ENCODE measurements at places on chromosomes 12 and 14. TPM values are rescaled to one million over a fixed set of nuclear protein-coding genes. Genes with fewer than 3 reads are reported as not detected.

- no peak for DNase-seq
Measured at GRCh38 chr12:82841487-82841904, 154.8 kb downstream of the TMTC2 start.

GRCh38 chr14:66041582-66041981 is 444.6 kb upstream of the CCDC196 start:
- no peak for DNase-seq

- DNase-seq, result no peak
Measured at GRCh38 chr12:70732287-70732686, 95.1 kb upstream of the PTPRB start.

DNA sequence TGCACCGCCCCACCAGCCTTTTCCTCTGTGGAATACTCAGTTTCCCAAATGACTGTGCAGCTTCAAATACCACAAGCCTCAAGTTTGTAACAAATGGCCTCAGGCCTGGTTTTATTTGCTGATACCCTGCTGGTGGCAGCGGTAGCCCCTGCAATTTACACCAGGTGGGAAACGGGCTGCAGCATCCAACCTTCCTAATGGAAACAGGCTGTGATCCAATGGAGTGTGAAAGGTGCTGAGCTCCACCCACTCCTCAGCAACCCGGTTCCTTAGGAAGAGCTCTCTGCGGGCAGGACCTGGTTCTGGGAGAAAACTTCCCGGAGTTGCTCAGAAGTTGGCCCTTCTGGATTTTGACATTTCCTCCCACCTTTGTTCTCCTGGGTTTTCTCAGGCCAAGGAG is 41.7 kb upstream of the LTA4H start:
- DNase-seq, result no peak

DNA sequence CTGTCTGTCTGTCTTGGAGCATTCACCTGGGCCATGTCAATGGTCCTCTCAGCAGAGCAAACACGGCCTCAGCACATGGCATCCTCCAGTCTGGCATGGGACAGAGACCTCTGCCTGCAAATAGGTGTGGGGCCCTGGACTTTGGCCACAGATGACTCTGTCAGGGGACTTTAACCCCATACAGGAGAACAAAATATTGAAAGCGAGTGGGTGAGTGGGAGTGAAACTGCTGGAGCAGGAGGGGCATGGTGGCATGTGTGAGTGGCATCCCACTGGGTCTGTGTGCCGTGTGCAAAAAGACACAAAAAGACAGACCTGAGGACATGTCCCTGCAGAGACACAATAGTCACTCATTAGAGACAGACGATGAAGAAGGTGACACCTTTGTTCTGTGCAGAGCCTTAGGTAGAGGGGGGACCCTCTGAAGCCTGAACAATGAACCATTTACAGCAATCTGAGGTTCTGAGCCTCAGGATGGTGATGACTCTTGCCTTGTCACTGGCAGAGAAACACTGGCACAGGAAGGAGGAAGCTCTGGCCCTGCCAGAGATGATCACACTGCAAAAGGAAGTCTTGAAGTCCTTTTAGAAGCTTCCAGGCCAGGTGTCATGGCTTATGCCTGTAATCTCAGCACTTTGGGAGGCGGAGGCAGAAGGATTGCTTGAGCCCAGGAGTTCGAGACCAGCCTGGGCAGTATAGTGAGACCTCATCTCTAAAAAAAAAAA is 7.5 kb downstream of the LAG3 start:
- DNase-seq, result no peak

The IL26 gene
- total RNA-seq, result not detected

DNA sequence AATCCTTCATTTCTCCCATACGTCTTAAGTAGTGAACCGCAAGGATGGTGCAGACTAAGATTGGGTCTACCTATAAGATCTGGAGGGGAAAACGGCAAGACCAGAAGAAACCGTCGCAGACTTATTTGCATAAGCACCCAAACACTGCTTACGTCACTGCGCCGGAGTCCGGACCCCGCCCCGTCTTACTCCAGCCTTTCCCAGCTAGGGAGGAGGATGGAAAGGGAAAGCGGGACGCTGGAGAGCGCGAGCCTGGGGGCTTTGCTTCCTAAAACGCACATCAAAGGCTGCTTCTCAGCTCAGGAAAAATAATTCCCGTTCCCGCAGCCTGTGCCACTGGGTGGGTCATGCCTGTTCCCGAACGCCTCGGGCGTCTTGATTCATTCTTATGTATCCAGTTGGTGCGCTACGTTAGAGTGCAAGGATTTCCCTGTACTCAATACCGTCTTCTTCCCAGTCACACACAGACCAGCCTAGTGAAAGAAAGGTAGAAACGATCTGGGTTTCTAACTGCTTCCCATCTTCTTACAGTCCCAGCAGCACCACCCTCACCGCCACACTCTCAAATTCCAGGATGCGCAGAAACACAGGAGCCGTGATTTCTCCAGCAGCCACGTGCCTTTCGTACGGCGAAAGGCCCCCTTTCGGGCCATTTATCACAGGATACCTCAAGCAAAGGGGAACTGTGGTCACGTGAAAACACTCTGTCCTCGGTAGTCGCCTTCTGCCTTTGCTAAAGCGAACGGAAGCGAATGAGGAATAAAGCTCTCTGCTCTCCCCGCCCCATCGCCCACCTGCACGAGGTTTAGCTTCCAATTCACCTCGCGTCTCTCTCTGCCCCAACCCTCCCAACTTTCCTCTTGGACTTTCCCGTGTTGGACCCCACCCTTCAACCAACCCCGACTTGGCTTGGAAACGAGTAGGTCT is 1.1 kb downstream of the SLC6A15 start:
- peak; percentile 56 for DNase-seq

DNA sequence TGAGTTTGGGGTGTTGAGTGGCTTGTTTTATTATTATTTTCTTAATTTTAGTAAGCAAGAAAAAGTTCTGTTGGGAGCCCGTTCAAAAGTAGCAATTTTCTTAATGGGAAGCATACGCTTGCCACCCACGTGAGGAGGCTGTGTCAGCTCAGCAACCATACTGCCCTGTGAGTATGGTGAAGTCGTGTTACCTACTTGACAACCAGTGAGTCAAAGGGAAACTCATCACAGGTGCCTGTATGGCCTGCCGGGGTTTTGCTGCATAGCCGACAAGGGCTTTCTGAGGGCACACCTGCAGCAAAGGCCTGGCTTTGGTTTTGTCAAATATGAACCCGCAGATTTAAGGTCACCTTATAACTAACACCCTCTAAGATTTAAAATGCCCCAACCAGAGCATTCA is 31.1 kb downstream of the PITPNM2 start:
- DNase-seq, result no peak

The GSC gene
- not detected for total RNA-seq

- DNase-seq, result peak; percentile 72
Measured at GRCh38 chr14:76958980-76959710, 69.4 kb downstream of the IRF2BPL start.

The B4GALNT3 gene
- not detected for total RNA-seq

DNA sequence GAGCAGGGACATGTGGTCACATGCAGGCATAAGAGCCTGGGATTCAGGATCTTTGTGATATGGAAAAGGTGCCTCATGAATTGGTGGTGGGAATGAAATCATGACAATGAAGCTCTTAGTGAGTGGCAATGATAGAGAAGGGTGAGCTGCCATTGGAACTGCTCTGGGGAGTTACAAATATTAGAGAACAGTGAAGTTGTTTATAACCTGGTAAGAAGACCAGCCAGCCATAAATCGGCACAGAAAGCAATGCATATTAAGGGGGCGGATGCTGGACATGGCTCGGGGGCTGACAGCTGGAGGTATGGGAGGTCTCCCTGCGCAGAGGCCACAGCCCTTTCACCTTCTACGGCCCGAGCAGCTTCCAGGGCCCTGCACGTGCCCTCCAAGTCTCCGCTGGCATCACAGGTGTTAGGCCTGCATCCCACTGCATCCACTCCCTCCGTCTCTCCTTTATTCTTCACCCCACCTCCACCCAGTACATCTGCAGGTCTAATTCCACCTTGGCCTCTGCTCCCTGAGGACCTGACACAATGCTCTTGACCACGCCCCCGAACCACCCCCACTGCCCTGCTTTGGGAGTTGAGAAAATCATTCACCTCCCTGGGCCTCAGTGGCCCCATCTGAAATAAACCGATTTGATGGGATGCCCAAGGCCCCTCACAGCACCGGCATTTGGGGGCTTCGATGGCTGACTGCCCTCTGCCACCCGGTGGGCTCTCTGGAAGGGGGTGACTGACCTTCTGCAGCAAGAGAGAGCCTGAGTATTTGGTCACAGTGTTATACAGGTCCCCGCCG is 4.1 kb downstream of the CACNA2D4 start:
- DNase-seq, result no peak

Data from IMR-90 (cell line).